ENCODE measurements at places on chromosomes 3 and 15.

- no peak for DNase-seq
Observed at GRCh38 chr3:46994801-46995731, 15.6 kb downstream of the NBEAL2 start.

- no peak for DNase-seq
Observed at GRCh38 chr3:195186041-195186709, 84.8 kb downstream of the XXYLT1 start.

DNA sequence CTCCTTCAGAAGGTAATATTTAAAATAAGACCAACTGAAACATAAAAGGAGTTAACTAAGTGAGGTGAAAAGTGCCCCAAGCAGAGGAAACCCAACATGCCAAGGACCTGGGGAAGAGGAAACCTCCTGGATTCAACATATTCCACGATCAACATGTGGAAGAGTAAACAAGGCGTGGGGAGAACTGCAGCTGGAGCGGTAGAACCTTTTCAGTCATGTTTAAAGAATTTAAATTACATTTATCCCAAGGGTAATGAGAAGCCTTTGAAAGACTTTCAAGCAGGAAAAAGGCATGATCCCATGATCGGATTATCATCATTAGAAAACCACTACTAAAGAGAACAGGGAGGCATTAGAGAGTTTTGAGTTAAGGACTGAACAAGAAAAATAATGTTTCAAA lies 330.7 kb downstream of the FHIT start:
- DNase-seq = no peak

- DNase-seq = no peak
Observed at GRCh38 chr3:189143321-189143720, 28.4 kb upstream of the TPRG1 start.
